ENCODE measurements at places on chromosomes 5 and 9.
A peak's percentile ranks its signal among the peaks of the same experiment; 100 is the strongest.

DNA sequence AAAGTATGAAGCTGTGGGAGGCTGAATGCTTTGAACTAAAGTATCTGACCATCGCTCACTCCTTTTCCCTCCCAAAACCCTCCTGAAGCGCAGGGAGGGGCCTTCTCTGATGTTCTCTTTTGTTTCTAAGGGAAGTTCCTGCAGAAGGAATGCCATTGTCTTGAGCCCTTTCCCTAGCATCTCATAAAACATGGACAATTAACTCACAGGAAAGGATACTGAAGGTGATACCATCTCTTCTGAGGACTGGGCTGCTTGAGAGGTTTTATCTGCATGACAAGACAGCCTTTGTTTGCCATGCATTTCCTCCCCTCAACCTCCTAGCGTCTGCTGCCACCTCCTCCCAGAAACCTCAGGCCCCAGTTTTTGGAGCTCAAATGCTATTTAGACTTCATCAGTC is 4.3 kb upstream of the RMND5B start:
- no peak for DNase-seq

DNA sequence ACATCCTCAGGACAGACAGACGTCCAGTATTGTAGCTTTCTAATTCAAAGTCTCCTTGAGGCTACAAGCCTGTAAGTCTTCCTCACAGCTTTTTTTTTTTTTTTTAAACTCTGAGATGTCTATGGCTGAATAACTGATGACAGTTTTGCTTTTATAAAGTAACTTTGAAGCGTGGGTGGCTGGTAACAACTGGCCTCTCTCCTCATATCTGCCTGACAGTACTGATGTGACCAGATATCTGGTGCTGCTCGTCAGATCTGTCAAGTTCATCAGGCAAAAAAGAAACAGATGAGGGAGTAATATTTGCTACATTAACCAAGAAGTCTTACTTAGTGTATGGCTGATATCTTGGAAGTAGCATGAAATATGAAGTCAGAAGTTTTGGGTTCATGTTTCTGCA is 72.6 kb downstream of the GDNF start:
- no peak for DNase-seq

DNA sequence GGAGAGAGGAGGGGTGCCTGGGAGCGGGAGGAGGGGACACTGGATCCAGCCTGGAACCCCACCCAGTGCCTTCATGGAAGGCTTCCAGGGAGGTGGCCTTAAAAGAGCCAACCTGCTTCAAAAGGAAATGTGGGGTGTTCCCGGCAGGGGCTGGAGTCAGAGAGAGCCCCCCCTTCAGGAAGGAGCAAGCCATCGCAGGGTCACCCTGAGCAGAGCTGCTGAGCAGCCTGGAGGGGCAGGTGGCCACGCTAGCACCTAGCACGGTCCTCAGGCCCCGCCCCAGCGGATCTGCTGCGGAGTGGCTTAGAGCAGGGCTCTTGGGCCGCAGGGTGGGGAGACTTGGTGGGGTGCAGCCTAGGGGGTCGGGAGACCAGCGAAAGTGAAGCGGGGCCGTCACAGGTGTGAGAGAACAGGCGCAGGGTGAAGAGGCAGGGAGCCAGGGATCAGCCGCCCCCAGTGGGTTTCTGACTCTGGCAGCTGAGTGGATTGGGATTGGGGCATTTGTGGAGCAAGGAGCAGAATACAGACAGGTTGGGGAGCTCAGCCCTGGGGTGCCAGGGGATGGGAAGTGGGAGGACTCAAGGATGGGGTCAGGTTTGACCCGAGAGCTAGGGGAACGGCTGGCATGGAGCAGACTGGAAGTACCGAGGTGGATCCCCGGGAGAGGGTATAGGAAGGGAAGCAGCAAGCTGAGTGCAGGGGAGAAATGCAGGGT is 1.5 kb downstream of the LCN2 start:
- no peak for DNase-seq

GRCh38 chr5:80835128-80835527 is 125.0 kb upstream of the RASGRF2 start:
- no peak for DNase-seq

DNA sequence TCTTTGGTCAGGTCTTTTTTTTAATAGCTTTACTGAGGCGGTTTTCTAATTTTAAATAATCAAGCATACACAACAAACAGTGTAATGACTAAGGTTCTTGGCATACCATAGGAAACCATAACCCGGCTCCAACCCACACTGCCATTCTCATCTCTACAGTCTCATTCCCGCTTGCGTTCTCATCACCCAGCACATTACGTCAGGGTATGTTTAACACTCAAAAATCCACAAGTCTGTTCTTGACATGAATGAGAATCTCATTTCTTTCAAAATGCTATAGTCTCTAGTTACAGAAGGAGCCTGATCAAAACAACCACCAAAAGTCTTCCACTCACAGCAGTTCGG is 505 bp downstream of the C5orf34 start:
- peak; percentile 19 for DNase-seq

- no peak for DNase-seq
Observed at GRCh38 chr5:163505049-163505367, 411 bp upstream of the MAT2B start.

GRCh38 chr5:150778517-150779396 is at the start of gene SMIM3:
SMIM3 (plus strand) TSS chr5:150778757; CDS start chr5:150795441, 16,684 bp downstream.
- peak; percentile 46 for DNase-seq

GRCh38 chr9:94860678-94861588 is 134.4 kb downstream of the AOPEP start:
- DNase-seq, result peak; percentile 39

DNA sequence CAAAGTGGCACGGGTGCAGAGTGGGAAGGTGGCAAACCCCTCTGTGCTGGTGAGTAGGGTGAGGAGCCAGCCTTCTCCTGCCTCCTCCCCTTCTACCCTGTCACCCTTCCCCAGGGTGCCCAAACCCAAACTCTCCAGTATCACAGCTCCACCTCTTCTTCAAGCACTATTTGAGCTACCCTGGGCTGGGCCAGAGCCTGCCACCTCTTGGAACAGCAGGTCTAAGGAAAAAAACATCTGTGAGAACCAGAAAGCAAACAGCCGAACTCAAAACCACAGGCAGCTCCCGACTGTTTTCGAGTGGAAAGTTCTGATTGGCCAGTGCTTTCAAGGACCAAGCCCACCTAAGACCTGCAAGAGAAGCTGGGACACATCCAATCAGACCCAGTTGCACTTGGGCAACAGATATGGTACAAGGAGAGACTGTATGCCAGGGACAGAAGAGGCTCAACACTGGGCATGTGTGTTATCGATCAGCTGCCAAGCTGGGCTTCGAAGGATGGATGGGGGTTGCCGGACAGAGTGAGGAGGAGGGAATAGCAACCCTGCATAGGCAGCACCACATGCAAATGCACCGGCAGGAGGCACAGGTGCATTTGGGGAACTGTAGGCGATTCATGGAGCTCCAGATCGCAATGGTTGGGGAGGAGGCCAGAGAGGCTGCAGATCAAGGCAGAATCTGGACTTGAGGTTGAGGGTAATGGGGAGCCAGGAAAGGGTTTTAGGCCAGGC is 19.7 kb downstream of the ACSL6 start:
- DNase-seq, result no peak

DNA sequence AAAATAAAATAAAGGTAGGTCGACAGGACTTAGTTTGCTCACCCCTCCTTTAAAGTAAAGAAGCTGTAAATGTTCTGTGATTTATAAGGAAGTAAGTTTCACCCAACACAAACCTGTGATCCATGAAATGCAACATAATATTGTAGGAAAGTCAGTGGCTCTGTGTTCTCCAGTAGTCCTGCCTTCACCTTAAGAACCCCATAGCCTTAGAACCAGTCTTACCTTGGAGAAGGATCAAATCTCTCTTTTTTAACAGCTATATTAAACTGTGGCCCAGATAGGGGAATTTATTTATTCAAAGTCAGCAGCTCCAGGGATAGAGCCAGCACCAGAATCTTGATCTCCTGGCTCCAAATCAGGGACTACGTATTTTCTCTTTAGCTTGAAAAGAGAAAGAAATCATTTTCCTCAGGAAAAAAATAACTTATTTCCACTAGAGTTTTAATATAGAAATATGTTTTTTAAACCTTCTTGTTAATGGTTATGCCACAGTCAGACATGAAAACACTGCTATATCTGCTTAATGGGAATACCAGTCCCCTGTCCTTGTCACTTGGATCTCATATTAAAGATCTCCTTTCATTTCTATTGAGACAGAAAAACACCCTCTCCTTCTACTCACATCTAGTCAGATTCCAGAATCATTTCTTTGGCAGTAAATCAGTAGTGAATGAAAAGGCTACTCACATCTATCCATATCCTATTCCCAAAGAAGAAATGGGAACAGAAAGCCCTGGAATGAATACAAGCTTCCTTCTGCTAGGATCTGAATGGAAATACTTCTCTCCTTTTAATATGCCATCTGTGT is 269.2 kb upstream of the TNC start:
- no peak for DNase-seq

GRCh38 chr9:105881021-105881420 is 186.7 kb downstream of the TMEM38B start:
- DNase-seq, result no peak

DNA sequence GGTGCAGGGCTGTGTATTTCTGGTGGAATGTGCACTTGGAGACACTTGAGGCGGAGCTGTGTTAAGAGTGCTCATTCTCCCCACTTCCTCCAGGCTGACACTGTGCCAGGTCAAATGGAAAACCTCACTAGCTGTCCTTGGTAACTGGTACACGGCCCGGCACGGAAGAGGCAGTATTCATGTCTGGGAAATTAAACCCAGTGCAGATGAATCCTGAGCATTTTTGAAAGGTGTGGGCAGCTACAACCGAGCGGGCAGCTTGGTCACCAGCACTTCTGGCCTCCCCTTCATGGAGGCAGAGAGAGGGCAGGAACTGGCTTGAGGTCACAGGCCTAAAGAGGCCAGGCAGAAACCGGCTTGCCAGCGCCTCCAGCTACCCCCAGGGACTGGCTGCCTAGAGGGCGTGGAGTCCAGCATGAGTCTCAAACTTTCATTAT is 1.6 kb downstream of the CLPTM1L start:
- no peak for DNase-seq

All from activated CD4-positive, alpha-beta T cell treated with anti-CD3 and anti-CD28 coated beads for 24 hours (primary cell).